ENCODE measurements at places on chromosomes 7 and 10.
A peak's percentile ranks its signal among the peaks of the same experiment; 100 is the strongest.

GRCh38 chr10:30581779-30582380 lies 47.7 kb downstream of the LYZL2 start:
- DNase-seq, result peak; percentile 37

DNA sequence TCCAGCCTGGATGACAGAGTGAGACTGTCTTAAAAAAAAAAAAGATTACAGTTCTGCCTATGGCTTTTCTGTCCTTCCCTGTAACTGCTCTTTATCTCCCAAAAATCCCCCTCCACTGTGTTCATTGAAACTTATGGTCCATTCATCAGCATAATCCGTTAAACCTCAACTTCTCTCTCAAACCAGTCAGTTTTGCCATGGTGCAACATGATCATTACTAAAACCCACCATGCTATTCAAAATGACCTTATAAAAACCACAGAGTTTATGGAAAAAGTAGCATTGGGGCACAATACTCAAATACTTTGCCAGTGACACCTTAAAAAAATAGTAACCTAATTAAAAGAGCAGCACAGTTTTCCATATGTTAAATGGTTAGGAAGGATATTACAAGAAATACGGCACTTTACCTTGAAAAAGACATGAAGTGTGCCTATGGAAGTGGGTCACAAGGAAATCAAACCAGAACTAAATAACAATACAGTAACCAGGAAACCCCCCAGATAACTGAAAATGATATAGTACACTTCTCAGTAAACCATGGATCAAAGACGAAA lies 74.0 kb upstream of the ST8SIA6 start:
- no peak for DNase-seq

DNA sequence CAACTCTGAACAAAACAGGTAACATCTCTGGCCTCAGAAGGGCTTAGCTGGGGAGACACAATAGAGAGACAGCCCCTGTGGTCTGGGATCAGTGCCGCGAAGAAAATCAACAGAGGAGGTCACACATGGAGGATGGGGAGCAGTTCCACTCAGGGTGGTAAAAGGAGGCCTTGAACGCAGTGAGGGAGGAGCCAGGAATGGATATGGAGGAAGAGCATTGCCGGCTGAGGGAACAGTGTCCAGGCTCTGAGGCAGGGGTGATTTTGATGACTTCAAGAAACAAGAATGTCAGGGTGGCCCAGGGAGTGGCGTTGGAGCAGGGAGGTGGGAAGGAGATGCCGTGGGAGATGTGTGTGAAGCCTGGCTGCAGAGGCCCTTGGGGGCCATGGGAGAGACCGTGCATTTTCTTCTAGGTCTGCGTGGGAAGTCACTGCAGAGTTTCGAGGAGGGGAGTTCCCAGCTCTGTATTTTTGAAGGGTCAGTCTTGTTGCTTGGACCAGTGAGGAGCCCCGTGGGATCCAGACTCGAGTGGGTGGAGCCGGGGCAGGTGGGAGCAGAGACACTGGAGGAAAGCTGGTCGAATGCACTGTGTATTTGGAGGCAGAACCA lies 35.7 kb upstream of the SH2D4B start:
- no peak for DNase-seq

GRCh38 chr7:15889507-15889906 lies 203.0 kb upstream of the MEOX2 start:
- DNase-seq, result peak; percentile 21

- DNase-seq, result no peak
Measured at GRCh38 chr7:80145780-80146422, 11.3 kb downstream of the GNAI1 start.

- DNase-seq, result no peak
Measured at GRCh38 chr10:5433182-5433581, 20.8 kb downstream of the NET1 start.

DNA sequence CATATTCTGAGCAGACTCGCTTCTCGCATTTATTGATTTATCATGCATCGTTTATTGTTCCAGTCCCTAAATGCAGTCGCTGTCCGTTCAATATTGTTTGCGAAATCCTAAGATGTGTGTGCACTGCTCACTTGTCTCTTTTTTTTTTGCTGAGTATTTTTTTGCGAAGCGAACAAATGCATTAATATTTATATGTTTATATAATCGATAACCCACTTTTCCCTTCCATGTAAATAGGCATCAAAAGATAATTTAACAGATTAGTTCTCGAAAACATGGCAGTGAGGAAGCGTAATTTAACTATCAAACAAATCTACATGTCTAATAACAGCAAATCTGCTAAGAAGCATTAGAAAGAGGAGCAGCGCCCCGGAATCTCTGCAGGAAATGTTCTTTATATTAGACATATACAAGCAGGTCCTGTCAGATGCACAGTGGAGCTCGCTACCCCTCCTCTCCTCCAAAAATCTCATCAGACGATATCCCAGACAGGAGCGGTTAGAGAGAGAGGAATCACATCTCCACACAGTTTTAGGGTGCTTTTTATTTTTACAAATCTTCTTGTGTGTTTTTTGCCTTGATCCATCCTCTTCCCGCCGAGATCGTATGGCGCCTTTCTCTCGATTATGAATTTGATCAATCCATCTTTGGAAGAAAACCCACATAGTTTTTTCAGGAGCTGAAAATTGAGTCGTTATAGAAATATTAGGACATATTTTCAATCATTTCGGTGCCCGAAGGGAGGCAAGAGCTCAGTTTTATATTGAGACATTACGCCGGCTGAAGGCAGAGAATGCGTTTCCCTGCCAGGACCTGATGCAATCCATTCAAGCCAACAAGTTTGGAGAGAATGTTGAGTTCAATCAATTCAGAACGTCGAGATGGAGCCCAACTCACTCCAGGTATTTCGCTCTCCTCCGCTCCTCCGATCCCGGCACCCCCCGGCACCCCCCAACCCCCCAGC lies at the start of gene ARID5B:
TSS of gene ARID5B (plus strand) at position 871 of the 964 bp plus-strand sequence. CDS start at position 882, 11 bp downstream.
- no peak for DNase-seq

DNA sequence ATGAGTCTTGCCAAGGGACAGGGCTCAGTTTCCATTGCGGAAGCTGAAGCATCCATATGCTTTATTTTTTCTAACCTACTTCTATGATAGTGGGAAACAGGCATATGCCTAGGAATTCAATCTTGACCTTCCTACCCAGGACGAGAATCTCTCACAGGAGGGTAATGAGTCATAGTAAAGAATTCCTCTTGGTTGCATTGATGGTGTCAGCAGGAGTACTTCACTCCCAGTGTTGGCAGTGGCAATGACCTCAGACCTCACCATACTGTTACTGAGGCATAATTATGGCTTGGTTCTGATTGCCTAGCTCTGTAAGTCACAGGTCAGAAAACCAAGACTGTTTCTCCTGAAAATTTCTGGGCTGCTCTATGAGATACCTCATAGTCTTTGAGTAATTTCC lies 552.9 kb downstream of the ARL4A start:
- DNase-seq, result peak; percentile 17

DNA sequence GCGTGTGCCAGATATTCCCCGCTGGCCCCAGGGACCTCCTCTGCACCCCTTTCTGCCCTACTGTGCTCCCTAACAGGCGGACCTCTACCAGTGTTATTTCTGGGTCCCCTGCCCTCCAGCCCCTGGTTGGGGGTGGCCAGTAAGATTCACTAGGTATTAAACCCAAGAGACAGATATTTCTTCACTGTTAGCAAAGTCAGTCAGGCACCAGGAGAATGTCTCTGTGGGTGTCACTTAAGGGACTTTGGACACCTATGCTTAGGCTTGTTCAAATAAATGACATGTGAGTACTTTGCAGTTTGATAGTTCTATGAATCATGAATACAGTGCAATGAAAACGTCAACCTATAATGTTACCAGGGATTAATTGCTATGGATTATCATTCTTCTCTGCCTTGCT lies 234.3 kb upstream of the IGFBP3 start:
- DNase-seq, result no peak

- no peak for DNase-seq
Measured at GRCh38 chr10:133158437-133158755, 1.6 kb upstream of the KNDC1 start.

DNA sequence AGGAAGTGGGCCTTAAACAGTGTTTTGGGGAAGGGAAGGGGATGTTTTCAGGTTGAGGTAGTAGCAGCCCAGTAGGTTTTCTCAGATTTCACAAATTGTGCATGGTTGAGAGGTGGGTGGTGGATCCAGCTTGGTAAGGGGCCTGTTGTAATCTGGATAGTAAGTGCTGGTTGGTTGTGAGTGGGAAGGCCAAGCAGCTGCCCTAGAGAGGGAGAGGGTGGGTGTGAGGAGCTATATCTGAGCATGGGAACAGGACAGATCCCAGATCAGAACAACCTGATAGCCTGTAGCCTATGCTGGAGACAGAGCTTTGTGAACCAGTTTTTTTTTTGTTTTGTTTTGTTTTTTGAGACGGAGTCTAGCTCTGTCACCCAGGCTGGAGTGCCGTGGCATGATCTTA lies 53.9 kb upstream of the ZMIZ2 start:
- DNase-seq, result no peak

DNA sequence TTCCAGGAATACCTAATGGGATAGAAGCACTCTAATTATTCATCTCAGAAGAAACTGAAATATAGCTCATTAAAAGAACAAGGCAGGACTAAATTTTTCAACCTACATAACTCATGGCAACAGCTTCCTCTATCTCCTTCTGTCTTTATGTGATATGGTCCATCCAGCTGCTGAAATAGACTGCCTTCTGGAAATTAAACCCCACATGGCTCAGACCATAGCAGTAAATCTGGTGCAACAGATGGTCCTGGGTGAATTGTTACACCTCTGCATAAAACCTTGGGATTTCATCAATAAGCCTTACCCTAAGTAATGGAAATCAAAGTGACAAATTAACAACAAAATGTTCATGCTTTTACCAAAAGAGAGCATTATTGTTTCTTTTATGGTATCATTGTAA lies 205.6 kb upstream of the CSTF2T start:
- no peak for DNase-seq

All from SW 1271 (cell line).